ENCODE measurements at places on chromosomes 2 and 18. TPM values are rescaled to one million over a fixed set of nuclear protein-coding genes. Genes with fewer than 3 reads are reported as not detected.

DNA sequence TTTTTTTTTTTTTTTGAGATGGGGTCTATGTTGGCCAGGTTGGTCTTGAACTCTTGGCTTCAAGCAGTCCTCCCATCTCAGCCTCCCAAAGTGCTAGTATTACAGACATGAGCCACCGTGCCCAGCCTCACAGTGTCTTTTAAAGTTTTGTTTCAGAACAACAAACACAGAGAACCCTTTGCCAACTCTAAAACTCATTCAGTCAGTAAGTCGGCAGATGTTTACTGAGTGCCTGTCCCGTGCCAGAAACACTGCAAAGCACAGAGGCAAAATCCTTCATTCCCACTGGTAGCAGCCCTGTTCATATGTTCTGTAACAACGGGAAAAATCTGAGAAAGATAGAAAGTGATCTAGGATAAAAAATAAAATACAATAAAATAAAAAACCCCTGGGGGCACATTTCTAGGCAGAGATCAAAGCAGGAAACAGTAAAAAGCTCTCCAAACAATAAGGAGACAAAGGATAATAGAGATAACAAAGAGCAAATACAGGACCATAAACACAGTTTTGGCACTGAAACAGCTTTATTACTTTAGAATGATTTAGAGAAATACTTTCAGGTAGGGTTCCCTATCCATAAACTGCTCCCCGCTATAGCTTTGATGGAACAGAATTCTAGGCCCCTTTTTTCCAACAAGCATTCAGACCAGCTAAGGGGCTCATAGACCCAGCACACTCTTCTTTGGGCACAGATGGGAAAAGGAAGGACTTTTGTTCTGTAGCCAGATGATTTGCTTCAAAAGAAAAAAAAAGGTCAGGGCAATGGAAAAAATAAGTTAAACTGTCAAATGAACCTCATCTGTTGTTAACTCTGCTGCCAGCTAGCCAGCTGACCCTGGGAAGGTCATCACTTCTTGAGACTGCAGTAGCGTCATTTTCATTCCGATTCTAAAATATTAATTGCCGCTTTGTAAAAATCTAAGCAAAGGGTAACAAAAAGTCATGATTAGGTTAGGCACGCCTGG is 212.3 kb downstream of the CDH20 start:
- no peak for DNase-seq
- no peaks in the 10 kb centered on the region for H3K27me3 ChIP-seq
- H3K4me1 ChIP-seq = no peaks in the 10 kb centered on the region
- H3K4me3 ChIP-seq = no peak overlapping the region
- no peak overlapping the region for H3K27ac ChIP-seq

Gene TLX2
- 0.44 TPM for total RNA-seq

- H3K4me3 ChIP-seq = no peak overlapping the region
- H3K4me1 ChIP-seq = peaks cover 17% of the 10 kb centered on the region
- no peak for DNase-seq
- no peak overlapping the region for H3K27ac ChIP-seq
- H3K36me3 ChIP-seq = peaks cover 12% of the 10 kb centered on the region
- no peaks in the 10 kb centered on the region for H3K27me3 ChIP-seq
Measured at GRCh38 chr2:857081-857480, 93.6 kb upstream of the SNTG2 start.

DNA sequence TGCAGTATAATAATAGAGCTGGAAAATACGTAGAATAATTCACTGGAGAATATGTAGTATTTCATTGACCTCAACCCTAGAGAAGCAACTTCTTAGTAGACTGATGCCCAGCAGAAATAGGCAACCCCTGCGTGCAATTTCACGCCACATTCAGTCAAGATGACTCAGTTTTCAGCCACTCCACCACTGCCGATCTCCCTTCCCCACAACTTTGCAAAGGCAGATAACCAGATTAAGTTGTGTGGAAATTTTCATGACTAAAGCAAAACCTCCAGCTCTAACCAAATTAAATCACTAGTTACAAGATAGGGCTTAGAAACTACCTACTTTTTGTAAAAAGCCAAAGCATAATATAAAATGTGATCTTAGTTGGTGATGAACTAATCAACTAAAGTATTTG is 63.3 kb upstream of the STK17B start:
- peaks cover 29% of the 10 kb centered on the region for H3K36me3 ChIP-seq
- DNase-seq = peak; percentile 78
- H3K4me3 ChIP-seq = peak overlapping the region; percentile 57
- no peaks in the 10 kb centered on the region for H3K27me3 ChIP-seq

GRCh38 chr2:38129481-38129880 is 53.5 kb upstream of the CYP1B1 start:
- no peak for DNase-seq
- H3K4me1 ChIP-seq = peaks cover 3% of the 10 kb centered on the region
- no peak overlapping the region for H3K27ac ChIP-seq
